ENCODE measurements at places on chromosomes 6 and 20.

GRCh38 chr20:43947316-43947710 is 32.7 kb downstream of the TOX2 start:
- DNase-seq = no peak

- no peak for DNase-seq
Measured at GRCh38 chr6:81996414-81996813, 243.9 kb upstream of the TENT5A start.

DNA sequence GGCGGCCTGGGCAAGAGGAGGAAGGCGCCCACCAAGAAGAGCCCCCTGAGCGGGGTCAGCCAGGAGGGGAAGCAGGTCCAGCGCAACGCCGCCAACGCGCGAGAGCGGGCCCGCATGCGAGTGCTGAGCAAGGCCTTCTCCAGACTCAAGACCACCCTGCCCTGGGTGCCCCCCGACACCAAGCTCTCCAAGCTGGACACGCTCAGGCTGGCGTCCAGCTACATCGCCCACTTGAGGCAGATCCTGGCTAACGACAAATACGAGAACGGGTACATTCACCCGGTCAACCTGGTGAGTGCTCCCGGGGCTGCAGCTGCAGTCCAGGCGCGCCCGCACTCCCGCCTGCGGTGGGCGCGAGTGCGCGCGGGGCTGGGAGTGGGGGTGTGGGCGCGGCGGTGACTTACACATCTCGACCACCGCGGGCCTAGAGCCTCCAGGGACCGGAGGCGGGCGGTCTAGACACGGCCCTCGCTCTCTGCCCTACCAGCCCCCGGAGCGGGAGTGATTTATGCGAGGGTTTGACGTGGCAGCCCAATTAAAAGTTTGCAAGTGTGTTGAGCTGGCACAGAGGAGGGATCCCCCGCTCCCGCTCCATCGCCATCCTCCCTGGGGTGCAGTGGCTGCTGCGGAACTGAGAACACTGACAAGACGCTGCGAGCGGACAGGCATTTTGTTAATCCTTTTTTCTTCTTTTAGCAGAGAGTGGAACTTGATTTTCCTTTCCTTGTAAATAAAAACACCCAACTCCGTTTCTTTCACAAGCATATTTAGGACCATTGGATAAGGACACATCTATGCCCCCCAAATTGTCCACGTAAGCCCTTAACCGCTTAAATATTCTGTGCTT is 867 bp downstream of the TCF21 start:
- no peak for DNase-seq

GRCh38 chr6:84912472-84913322 is 148.3 kb upstream of the TBX18 start:
- DNase-seq = no peak

GRCh38 chr20:4415281-4415680 is 306.4 kb upstream of the PRND start:
- DNase-seq = no peak

DNA sequence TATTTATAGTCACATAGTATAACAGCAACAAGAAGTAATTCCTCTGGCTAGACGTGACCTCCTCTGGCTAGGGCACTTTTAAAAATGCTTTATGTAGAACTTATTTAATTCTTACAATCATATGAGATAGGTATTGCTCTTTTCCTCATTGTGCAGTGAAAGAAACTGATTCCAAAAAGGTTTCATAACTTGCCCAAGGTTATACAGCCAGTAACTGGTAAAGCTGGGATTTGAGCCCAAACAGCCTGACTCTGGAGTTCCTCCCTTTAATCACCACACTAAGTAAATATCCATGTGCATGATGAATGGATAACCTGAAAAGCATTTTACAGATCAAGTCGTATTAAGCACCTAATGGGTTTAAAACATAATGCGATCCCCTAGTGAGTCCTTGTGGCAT is 214.6 kb downstream of the PRL start:
- DNase-seq = no peak

GRCh38 chr6:138671351-138671750 is 102.2 kb upstream of the CCDC28A start:
- no peak for DNase-seq

GRCh38 chr6:8941577-8941976 is 506.2 kb upstream of the SLC35B3 start:
- DNase-seq = no peak

GRCh38 chr6:53496797-53497375 is 48.0 kb downstream of the GCLC start:
- DNase-seq = no peak

All from NCI-H446 (cell line).